ENCODE measurements at places on chromosomes 1 and 21.

GRCh38 chr1:2046174-2046917 is 3.9 kb upstream of the PRKCZ start:
- DNase-seq: peak; percentile 47

GRCh38 chr1:211518330-211519289 is 26.6 kb upstream of the RD3 start:
- DNase-seq: no peak

DNA sequence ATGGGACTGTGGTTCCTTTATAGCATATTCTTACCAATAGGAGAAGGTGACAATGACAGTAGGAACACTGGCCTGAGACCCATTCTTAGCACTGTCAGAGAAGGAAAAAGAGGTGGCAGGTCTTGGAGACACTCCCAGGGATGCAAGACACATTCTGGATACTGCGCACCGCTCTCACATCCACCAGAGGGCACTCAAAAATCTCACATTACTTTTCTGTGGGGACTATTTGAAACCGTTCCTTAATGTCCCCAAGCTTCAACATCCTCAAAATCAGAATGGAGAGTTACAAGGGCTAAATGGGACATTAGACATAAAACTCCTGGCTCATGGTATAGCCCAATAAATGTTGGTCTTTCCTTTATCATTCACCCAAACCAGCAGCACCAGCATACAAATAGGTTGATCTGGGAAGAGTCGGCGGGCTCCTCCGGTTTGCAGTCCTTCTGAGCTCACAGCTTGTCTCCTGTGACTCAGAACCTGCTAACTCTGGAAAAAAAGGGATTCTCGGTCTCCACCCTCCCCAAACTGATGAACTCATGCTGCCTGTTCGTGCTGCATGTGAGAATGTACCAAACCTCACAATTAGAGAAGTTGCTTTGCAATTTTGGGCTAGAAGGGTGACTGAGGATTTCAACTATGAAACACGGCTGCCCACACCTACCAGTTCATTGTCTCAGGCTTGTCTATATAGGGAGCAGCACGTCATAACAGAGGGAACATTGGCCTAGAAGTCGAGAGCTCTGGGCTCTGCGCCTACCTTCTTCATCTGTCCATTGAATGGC is 40.2 kb downstream of the IL12RB2 start:
- no peak for DNase-seq

DNA sequence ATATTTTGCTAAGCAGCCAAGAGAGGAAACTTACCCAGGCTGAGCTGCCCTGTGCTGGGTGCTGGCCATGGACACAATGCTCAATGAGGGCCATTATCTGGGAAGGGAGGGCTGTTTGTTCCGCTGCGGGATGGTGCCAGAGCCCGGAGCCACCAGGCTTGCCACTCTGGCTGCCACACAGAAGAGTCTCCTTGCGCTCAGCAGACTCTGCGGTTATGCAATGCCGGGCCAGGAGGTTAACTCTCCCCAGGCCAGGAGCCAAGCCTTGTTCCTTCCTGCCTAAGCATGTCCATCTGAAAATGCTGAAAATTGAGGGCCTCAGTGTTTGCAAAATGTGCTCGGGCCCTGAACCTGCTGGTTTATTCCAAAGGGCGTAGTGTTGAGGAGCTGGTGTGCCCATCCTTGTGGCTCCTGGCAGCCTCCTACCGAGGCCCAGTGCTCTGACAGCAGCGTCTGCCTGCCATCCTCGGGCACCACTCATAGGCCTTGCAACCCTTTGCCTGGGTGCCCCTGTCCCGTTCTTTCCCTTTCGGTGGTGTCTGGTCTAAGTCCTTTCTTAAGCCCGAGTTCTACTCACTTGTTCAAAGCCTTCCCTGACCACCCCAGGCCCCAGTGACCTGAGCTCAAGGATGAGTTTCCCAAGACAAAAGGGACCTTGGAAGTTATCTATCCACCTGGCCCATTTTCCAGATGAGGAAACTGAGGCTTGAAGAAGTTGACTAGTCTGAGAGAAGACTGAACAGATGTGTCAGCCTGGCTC is 133.8 kb upstream of the EDN2 start:
- no peak for DNase-seq

GRCh38 chr1:231590453-231591198 is 36.0 kb upstream of the DISC1 start:
- peak; percentile 55 for DNase-seq

DNA sequence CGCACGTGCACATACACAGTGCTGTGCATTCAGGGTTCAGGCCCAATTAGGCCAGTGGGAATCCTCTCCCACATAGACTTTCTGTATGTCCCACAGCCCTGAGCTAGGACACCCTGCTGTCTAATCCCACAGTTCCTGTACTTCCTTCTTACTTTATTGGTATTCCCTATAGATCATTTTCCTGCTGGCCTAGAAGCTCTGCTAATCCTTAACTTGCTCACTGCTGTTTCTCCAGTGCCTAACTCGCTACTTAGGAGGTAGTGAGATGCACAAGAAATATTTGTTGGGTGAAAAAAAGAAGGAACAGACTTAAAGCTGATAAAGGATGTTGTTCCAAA is 34.1 kb upstream of the FHAD1 start:
- DNase-seq: no peak

- no peak for DNase-seq
Observed at GRCh38 chr1:234861761-234862160, 251.8 kb upstream of the IRF2BP2 start.

DNA sequence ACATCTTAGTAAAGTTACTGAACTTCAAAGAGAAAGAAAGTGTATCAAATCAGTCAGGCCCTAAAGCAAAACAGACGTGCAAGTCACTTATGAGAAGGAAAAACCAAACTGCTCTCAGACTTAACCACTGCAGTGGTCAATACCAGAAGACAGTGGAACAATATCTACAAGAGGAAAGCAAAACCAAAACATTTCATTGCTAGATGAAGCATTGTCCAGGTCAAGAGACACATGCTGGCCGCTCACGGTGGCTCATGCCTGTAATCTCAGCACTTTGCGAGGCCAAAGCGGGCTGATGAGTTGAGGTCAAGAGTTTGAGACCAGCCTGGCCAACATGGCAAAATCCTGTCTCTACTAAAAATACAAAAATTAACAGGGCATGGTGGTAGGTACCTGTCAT is 82.0 kb upstream of the MROH9 start:
- no peak for DNase-seq
